ENCODE measurements at places on chromosomes 11 and 22.

GRCh38 chr11:118921929-118922744 lies 3.6 kb downstream of the BCL9L start:
- no peak for DNase-seq

DNA sequence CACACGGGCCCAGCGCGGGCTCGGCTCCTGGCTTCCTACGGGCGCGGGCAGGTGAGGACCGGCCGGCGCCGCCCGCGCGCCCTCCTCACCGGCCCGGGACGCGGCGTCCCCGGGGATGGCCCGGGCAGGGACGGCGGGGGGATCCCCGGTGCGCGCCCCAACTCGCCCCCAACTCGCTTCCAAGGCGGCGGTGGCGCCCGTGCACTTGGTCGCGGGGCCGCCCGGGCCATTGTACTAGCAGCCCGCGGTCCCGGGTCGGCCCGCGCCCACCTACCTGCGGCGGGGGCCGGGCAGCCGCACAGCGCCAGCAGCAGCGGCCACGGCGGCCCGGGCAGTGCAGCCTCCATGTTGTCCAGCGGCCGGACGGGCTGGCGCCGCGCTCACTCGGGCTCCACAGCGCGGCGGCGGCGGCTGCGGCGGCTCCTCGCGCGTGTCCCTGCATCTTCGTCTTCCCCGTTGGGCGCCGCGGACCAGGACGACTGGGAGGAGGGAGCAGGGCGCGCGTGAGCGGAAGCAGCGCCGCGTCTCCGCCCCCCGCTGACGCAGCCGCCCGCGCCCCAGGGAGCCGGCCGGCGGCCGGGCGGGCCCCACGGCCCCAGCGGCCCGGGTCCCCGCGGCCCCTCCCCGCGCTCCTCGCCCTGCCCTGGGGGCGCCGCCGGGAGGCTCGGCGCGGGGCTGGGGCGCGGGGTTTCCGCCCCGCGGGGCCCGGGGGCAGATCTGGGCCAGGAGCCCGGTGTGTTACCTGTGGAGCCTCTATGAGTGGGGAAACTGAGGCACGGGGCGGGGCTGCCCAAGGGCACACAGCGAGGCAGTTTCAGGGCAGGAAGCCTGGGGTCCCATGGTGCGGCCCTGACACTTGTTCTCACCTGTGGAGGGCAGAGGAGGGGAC lies 159.3 kb upstream of the GRK3 start:
- DNase-seq: peak; percentile 80

GRCh38 chr11:38543311-38543710 lies 1945.3 kb upstream of the RAG2 start:
- no peak for DNase-seq

DNA sequence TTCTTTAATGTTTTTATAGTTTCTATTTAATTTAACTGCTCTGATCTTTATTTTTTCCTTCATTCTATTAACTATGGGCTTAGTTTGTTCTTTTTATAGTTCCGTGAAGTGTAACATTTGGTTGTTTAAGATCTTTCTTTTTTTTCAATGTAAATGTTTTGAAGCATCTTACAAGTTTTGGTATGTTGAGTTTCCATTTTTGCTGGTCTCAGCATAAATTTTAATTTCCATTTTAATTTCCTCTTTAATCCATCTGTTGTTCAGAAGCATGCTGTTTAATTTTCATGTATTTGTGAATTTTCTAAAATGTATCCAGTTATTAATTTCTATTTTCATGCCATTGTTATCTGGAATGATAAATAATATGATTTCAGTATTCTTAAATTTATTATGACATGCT lies 17.0 kb upstream of the GLYATL2 start:
- DNase-seq: no peak

DNA sequence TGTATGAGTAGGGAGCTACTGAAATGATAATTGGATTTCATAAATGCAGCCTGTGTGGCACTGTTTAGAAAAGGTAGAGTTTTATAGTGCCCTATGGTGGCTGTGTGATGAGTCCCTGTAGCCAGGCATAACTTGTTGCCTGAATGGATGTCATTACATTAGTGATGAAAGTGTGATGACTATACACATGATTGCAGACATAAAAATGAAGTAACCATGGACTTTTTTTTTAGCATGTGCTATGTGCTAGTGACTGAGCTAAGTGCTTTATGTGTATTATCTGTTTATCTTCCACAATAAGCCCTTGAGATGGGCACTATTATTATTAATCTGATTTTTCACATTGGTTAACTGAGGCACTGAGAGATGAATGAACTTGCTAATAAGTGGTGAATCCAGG lies 13.5 kb upstream of the GRAMD1B start:
- DNase-seq: no peak

DNA sequence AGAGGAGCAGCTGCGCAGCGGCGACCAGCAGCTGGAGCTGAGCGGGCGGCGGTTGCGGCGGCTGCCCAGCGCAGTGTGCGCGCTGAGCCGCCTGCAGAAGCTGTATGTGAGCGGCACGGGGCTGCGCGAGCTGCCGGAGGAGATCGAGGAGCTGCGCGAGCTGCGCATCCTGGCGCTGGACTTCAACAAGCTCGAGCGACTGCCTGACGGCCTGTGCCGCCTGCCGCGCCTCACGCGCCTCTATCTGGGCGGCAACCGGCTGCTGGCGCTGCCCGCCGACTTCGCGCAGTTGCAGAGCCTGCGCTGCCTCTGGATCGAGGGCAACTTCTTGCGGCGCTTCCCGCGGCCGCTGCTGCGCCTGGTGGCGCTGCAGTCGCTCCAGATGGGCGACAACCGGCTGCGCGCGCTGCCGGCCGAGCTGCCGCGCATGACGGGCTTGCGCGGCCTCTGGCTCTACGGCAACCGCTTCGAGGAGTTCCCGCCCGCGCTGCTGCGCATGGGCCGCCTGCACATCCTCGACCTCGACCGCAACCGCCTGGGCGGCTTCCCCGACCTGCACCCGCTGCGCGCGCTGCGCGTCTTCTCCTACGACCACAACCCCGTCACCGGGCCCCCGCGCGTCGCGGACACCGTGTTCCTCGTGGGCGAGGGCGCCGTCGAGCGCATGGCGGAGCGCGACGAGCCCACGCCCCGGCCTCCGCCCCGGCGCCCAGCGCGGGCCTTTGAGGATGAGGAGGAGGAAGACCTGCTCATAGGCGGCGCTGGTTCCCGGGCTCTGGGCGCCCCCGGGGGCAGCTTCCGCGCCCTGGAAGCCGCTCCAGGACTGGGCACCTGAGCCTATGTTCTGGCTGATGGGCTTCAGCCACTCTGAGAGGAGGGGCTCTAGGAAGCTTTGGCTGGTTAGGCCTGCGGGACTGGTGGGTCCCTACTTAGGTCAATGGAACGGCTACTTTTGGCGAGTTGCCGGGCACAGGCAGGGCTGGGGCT lies 787 bp downstream of the LRRC10B start:
- peak; percentile 86 for DNase-seq

- DNase-seq: no peak
These were observed 414.1 kb upstream of the DDI1 start for GRCh38 chr11:103622296-103622695.

- DNase-seq: no peak
These were observed 27.0 kb downstream of the MYBPC3 start for GRCh38 chr11:47325271-47326041.

DNA sequence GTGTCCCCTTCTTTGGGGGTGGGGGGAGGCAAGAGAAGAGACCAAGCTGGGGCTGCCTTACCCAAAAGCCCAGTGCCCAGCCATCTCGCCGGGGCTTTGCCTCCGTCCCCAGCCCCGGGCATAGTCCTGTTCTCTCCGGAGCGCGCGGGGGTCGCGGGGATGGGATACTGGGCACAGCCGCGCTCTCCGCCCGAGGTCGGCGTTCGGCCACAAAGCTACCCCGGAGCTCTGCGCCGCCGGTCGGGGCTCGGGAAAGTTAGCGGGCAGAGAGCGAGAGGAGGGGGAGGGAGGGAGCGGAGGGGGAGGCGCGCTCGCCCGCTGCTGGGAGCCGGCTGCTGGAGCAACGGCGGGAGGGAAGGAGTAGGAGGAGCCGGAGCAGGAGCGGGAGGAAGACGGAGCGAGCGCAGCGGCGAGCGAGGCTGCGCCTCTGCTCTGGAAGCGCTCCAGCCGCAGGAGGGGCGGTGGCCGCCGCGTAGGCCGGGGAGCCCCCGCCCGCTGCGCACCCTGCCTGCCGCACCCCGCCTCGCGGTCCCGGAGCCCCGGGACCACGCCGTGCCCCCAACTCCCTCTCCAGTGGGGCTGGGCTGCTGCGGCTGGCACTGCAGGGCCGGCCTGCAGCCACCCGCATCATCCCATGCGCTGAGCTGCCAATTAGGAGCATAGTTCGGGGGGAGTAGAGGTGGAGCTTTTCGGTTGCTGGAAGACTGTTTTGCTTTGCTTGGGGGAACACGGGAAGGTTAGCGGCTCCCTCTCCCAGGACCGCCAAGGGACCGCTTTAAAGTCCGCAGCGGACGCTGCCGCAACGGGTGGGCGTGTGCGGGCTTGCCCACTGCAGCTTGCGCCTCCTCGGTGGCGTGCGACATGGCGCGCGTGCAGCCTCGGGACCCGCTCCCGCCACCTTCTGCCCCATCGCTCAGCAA lies at the start of gene SCN4B:
Gene SCN4B, minus strand, starts transcription at position 272 of the 920 bp plus-strand sequence. Its CDS starts 150 bp downstream, at position 122.
- DNase-seq: no peak

GRCh38 chr11:33273656-33274055 lies 16.5 kb downstream of the HIPK3 start:
- no peak for DNase-seq

DNA sequence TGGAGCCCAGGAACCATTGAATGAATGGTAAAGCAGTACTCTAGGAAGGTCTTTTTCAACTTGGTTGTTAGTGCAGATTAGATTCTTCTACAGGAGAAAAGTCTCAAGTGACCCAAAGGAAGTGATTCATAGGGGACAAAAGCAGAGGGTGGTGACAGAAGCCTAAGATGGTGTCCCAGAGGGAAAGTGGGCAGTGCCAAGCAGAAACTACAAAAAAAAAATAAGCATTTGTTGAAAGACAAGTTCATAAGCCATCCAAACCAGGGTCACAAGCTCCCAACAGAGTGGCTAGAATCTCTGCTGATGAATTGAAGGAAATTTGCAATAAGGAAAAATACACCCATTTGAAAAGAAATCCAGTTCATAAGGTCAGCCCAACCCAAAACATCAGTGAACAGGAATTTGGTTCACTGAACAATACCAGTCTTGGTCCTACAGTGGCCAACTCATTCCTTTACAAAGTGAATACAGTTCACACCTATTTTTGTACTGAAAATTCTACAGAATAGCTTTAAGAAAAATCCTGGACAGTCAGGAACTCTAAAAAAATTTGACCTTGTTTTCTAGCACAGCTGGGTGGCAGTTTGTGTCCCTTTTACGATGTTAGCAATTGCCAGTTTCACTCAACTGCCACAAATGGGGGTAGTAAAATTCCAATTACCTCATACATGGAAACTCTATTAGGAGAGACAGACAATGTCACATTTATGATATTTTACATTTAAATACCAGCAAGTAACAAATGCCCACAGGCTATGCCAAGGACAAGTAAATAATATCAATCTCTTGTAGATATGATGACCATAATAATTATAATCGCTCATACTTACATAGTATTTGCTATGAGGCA lies 21.6 kb upstream of the NUP160 start:
- DNase-seq: no peak

DNA sequence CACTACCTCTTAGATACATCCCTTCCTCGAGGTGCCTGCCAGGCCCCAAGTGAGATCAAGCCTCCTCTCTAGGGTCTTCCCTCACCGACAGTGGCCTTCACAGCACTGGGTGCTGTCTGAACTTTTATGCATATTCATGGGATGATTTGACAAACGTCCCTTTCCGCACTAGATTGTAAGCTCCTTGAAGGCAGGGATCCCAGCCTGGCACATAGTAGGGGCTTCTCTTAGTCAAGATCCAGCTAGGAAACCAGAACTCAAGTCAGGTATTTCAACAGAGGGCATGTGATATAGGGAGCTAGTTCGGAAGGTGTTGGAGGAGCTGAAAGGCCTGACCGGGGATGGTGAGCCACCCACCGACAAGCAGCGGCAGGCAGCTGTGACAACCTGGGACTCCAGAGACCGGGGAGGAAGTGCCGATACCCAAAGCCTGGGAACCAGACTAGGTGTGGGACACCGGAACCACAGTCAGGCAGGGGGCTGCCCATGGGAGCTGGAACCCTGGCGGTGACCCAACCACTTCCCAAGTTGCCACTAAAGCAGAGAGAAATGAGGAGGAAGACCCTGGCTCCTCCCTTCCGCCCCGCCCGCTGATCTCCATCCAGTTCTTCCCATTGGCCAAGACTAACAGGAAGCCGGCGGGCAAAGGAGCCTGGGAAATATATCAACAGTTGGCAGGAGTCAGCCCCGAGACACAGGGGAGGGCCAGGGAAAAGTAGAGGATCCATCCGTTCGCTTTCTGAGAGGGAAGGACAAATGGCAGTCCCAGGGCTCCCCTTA lies 39.8 kb upstream of the CD82 start:
- DNase-seq: no peak

GRCh38 chr22:22938672-22939587 lies 51.3 kb downstream of the IGLL5 start:
- DNase-seq: no peak

- DNase-seq: no peak
These were observed 71.6 kb downstream of the CCDC34 start for GRCh38 chr11:27291302-27291889.

GRCh38 chr11:109106151-109106906 lies 315.7 kb upstream of the C11orf87 start:
- DNase-seq: no peak

- no peak for DNase-seq
These were observed 14.5 kb upstream of the PHLDA2 start for GRCh38 chr11:2943711-2944118.

- no peak for DNase-seq
These were observed 9.1 kb downstream of the PHOX2A start for GRCh38 chr11:72234920-72235319.

- DNase-seq: no peak
These were observed 56.2 kb downstream of the NAV2 start for GRCh38 chr11:19768815-19769214.

DNA sequence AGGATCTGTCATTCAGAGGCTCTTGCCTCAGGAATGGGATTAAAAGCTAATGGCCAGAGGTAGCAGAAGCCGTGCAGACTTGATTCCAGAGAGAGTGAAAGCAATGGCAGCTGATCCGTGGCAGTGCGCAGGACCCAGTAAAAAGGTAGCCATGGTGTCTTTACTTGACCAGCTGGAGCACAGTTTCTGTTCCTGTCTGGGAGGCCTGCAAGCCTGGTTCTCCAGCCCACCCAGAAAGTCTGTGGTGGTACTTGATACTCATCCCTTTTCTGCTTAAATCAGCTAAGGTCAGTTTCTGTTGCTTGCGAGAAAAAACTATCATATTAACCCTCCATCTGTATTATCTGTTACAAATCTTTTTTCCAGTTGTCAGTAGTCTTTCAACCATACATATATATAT lies 86.7 kb downstream of the RPS6KA4 start:
- no peak for DNase-seq

- DNase-seq: no peak
These were observed 304.1 kb upstream of the PITPNB start for GRCh38 chr22:28222976-28223745.

- no peak for DNase-seq
These were observed 1.7 kb downstream of the MLC1 start for GRCh38 chr22:50083462-50084079.

GRCh38 chr22:24728790-24729637 lies 45.5 kb downstream of the PIWIL3 start:
- DNase-seq: no peak

All from activated CD4-positive, alpha-beta T cell treated with anti-CD3 and anti-CD28 coated beads, Interleukin-2, Interleukin-6, amounts not matched to agents 100 ng/mL and 50 ng/mL, durations not matched to agents 16 hours and 8 hours (primary cell).